Endodermal cell (in vitro differentiated cells): ENCODE measurements at places on chromosomes 4 and X.
A peak's percentile ranks its signal among the peaks of the same experiment; 100 is the strongest.

DNA sequence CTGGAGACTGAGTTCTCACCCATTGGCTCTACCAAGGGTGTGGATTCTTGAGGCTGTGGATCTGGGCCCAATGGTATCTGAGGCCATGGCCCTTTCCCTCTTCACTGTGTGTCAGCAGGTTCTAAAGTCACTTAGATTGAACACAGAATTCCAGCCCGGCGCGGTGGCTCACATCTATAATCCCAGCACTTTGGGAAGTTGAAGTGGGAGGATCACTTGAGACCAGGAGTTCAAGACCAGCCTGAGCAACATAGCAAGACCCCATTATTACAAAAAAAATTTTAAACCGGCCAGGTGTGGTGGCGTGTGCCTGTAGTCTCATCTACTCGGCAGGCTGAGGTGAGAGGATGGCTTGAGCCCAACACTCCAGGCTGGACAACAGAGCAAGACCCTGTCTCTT, 18.0 kb upstream of the XPNPEP2 start:
- no peak for DNase-seq

- no peak for DNase-seq
Measured at GRCh38 chr4:109278594-109279031, 23.8 kb downstream of the COL25A1 start.

- DNase-seq: no peak
Measured at GRCh38 chr4:179467878-179468277, 2025.6 kb upstream of the AGA start.

DNA sequence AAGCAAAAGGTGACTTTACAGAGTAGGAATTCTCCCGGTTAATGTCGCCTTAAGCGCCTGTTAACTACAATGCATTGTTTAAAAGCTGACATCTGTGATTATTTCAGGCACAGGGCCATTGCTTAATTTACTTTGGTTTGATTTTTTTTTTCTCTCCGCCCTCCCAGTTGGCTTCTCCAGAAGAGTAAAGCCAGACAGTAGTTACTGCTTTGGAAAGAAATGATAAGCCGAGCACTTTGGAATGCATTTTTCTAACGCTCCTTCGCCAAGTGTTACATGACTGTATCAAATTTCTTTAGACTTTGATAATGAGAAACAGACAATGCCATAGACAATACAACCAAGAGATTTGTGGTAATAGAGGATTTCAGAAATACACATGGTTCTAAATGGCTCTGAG, 383.0 kb upstream of the TENM3 start:
- DNase-seq: no peak

DNA sequence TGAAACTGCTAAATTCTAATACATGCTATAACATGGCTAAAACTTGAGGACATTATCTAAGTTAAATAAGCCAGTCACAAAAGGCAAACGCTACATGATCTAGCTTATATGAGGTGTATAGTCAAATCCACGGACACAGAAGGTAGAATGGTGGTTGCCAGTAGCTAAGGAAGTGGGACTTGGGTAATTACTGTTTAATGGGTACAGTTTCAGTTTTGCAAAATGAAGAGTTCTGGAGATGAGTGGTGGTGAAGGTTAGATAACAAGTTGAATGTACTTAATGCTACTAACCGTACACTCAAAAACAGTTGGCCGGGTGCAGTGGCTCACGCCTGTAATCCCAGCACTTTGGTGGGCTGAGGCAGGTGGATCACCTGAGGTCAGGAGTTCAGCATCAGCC, 644.5 kb upstream of the DIPK2B start:
- DNase-seq: no peak

- DNase-seq: no peak
Measured at GRCh38 chr4:1979477-1980196, 29.1 kb downstream of the NELFA start.

DNA sequence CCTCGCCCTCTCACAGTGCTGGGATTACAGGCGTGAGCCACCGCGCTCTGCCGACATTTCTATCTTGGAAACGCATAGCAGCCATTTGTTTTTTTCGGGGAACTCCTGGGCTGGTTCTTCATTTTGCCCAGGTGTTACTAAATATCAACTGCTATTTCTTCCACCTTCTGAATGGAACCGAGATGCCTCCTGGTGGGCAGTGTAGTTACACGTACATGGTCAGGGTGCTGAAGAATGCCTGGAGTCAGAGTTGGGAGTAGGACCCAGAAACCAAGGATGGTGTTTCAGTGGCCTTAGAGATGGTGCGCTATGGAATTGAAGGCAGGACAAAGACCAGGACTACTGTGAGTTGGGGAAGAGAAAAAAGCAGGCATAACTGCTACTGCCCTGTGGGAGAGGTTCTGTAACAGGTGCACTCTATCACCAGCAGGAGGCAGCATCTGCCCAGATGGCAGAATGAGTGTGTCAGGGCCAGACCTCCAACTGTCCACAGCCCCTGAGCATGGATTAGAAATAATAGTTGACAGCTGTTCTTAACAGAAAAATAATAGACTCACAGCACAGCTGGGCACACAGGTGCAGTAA, 81.7 kb downstream of the ZC4H2 start:
- DNase-seq: peak; percentile 84

GRCh38 chrX:9357518-9358114, 107.2 kb upstream of the TBL1X start:
- no peak for DNase-seq

DNA sequence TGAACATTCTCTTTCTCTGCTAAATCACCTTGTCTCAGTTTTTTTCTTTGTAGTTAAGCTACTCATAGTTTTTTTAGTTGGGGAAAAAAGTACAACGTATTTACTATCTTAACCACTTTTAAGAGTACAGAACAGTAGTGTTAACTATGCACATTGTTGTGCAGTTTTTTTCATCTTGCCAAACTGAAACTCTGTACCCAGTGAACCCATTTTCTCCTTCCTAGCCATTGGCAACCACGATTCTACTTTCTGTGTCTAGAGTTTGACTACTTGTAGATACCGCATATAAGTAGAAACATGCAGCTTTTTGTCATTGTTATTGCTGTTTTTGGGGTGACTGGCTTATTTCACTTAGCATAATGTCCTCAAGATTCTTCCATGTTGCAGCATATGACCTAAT, 10.0 kb downstream of the N4BP2 start:
- no peak for DNase-seq

DNA sequence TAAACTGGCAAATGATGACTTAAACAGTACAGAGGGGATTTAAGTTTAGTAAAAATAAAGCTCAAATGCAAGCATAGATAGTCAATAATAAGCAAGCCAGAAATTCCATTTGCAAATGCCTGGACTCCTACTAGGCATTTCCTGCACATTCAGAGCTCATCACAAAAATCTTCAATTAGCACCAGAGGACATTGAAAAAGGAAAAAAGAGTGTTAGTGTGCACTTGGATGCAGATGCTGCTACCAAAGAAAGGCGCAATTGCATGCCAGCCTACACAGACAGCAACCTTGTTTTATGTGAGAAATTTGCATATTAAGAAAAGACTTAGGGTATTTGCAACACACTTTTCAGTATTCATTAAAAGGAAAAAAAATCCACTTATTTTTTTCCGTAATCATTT, 282.1 kb downstream of the GRIA2 start:
- no peak for DNase-seq

DNA sequence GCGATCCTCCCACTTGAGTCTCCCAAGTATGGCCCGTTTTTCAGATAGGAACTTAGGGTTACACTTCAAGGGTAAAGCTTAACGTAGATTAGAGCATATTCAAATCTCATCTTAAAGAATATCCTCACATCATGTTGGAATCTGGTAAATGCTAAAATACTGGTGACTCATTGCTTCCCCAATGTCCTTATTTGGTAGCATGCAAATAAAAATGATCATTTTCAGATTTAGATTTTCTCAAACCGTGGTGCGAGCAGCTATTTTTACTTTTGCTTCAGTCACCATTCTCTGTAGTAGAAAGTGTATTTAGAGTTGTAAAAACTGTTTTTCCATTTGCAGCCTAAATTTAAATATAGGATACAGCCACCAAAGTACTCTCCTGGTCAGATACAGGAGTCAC, 101.5 kb upstream of the MAML3 start:
- no peak for DNase-seq

DNA sequence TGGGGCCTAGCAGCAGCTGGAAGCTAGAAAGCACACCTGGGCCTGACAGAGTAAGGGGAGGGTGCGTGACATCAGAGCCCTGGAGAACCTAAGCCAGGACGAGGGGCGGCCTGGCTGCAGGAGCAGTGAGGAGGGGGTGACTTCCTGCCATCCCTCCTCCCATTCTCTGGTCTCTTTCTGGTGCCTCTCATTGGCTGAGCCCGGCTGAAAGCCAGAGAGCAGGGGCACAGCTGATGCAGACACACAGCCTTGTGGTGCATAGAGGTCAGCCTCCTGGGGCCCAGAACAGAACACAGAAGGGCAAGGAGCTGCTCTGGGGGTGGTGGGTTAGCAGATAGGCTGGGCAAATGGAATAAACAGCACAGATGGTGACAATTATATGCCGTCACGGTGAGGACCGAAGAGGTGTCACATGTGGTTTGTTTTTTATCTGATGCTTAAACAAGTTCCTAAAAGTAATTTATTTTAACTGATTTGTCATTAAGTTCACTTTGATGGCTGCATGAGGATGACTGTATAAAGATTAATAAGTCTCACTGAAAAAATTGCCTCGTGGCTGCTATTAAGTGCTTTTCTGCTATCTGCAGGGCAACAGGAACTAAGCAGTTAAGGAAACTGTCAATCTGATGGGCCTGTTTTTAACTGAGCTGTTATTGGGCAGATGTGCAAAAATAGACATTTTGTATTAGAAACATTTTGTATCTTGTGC, 102.0 kb downstream of the FNIP2 start:
- peak; percentile 84 for DNase-seq

DNA sequence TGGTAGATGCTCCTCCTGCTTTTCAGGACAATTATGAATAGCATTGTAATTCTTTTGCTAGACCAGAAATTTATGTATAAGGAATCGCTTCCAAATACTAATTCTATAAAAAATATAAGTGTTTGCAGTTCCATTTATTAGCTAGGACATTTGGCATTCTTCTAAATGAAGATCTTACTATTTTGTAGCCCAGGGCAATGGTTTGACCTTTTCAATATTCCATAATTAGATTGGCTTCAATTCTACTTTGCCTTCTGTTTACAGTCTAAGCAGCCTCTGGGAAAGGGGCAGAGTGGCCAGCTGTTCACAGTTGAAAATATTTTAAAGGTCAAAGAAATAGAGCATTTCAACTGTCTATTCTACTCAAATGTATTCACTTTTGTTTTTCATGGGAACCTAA, 912.1 kb upstream of the GRIA3 start:
- no peak for DNase-seq

- DNase-seq: peak; percentile 49
Measured at GRCh38 chr4:184384056-184384809, 90.1 kb downstream of the IRF2 start.

GRCh38 chr4:8198906-8199593, at the start of gene SH3TC1:
Gene SH3TC1 (plus strand): TSS chr4:8199290. CDS start chr4:8205195, 5,905 bp downstream.
- no peak for DNase-seq

DNA sequence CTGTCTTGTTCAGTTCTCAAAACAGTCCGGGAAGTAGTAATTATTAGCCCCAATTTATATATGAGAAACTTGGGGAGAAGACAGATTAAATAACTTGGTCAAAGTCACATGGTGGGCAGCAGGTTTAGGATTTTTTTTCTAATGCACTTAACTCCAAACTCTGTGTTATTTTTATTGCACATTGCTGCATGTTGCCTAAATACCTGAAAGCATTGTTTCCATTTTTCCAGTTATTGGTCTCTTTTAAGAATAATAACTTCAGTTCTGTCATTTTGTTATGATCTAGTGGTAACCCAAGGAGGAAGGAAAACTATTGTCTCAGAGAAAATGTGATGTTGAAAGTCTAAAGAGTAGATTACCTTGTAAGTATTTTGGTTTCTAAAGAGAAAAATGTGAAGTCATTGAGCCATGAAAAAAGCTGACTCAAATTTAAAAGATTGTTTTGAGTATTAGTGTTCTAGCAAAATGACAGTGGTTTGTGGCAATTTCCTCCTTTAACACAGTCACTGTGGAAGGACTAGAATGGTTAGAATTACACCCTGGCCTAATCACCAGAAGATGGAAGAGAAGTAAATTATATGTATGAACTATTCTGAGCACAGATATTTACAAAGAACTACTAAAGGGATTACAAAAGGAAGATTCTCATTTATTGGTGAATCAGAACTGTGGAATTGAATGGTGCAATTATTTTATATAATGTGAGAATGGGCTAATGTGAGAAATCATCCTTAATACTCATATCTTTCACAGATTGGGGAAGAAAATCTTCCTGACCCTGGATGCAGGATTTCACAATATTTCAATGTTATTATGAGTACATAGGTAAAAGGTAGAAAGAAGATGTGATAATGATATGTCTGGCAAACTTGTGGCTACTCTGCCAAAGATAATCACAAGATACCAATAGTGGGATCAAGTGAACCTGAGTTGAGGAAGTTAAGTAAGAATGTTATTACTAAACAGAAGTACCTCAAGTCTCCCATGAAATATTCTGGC, 21.7 kb upstream of the CXCL8 start:
- DNase-seq: no peak

GRCh38 chr4:171042989-171043524, 770.1 kb upstream of the GALNTL6 start:
- DNase-seq: no peak

DNA sequence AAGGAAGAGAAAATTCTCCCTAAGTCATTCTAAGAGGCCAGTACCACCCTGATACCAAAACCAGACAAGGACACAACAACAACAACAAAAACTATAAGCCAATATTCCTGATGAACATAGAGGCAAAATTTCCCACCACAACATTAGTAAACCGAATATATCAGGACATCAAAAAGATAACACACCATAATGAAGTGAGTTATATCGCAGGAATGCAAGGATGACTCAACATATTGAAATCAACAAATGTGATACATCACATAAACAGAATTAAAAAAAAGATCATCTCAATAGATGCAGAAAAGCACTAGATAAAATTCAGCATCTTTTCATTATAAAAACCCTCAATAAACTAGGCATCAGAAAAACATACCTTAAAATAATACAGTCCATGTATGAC, 1844.4 kb upstream of the PCDH10 start:
- no peak for DNase-seq

GRCh38 chr4:112889619-112890527, 159.6 kb upstream of the ANK2 start:
- no peak for DNase-seq
